ENCODE measurements at places on chromosomes 2 and 18.

DNA sequence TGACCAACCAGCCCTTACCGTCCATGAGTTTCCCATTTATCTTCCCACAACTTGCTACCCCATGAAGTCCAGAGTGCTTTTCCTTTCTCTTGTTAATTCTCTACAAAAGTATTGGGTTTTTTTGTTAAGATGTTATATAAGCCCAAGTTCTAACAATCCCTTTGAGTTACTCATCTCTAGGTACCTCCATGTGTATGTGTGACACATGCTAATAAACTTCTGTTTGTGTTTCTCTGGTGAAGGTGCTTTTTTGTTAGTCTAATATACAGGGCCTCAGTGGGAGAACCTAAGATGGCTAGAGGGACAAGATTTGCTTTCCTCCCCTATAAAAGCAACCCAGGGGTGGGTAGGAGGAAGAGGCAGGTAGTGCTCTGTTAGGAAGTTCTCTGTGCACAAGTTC, 31.8 kb upstream of the RMDN2 start:
- DNase-seq = no peak

GRCh38 chr2:160505256-160505655, 11.6 kb upstream of the RBMS1 start:
- no peak for DNase-seq

GRCh38 chr2:44578471-44579093, 216.8 kb downstream of the CAMKMT start:
- DNase-seq = no peak

DNA sequence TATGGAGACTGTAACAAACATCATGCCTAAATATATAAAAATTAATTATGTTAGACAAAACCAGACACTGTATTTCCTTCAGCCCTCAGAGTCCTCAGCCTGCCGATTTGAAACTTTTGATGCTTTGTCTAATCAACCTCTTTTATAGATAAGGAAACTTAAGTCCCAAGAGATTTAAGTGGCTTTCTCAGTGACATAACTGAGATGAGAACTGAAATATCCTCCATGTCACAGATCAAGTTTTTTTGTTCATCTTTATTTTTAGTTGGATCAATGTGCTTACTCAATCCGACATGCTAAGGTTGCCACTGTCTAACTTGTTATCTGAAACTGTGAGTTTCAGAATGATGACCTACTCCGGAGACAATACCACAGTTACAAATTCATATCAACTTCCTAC, 72.3 kb downstream of the BARD1 start:
- DNase-seq = no peak

GRCh38 chr2:217008794-217009193, 148.9 kb upstream of the TNP1 start:
- no peak for DNase-seq

DNA sequence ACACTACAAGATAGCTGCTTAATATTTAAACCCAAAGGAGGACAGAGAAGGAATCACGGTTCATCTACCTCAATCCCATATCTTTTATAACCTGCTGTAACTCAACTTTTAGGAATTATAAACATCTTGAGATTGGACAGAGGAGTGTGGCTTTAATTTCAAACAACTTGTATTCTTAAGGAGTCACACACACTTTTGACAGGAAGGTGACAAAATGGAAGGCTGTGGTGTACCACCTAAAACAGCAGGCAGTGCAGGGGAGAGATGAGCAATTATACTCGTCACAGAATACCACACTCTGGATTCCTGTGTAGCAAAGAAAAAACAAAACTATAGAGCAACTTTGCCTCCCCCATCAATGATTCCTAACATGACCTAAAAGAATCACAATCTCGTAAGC, 194.8 kb downstream of the ZEB2 start:
- no peak for DNase-seq

- no peak for DNase-seq
Measured at GRCh38 chr2:240449764-240450531, 14.5 kb downstream of the GPC1 start.

- no peak for DNase-seq
Measured at GRCh38 chr2:241965931-241966412, 96.4 kb downstream of the RTP5 start.

GRCh38 chr18:58196881-58197872, 153.2 kb downstream of the NEDD4L start:
- no peak for DNase-seq

DNA sequence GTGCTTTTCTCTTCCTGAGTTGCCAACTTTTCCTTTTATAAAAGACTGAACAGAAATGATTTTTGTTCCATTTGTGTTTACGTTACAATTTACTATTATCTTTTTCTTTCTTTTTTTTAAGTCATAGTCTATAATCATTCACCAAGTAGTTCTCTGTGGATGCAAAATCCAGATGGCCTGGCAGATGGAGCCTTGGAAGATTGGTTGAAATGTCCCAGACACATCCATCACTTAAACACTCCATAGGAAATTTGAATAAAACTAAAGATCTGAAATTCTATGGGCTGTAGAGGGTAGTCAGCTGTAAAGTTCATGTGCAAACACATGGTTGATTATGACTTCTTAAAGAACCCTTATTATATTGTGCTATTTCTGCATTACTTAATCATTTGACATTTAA, 164.8 kb upstream of the DOCK10 start:
- no peak for DNase-seq

- DNase-seq = no peak
Measured at GRCh38 chr2:116747103-116747502, 1067.4 kb upstream of the DDX18 start.

GRCh38 chr18:55983433-55983832, 395.4 kb upstream of the TCF4 start:
- DNase-seq = no peak

DNA sequence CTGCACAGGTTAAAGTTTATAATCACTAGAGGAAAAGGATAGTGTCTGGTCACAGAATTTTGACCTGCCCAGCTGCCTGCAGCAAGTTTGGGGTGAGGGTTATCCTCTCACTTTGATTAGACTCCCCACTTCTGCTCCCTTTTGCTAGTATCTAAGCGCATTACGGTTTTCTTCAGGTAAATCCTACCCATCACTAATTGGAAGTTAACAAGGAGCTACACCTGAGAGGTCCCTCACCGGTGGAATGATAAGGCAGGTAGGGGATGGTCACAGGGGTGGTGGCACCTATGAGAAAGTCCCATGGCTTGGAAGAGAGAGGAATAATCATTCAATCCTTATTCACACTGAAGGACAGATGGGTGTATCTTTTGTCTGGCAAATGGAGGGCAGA, 7.6 kb downstream of the BCL2 start:
- no peak for DNase-seq

GRCh38 chr2:172962824-172963223, 112.8 kb upstream of the MAP3K20 start:
- DNase-seq = no peak

DNA sequence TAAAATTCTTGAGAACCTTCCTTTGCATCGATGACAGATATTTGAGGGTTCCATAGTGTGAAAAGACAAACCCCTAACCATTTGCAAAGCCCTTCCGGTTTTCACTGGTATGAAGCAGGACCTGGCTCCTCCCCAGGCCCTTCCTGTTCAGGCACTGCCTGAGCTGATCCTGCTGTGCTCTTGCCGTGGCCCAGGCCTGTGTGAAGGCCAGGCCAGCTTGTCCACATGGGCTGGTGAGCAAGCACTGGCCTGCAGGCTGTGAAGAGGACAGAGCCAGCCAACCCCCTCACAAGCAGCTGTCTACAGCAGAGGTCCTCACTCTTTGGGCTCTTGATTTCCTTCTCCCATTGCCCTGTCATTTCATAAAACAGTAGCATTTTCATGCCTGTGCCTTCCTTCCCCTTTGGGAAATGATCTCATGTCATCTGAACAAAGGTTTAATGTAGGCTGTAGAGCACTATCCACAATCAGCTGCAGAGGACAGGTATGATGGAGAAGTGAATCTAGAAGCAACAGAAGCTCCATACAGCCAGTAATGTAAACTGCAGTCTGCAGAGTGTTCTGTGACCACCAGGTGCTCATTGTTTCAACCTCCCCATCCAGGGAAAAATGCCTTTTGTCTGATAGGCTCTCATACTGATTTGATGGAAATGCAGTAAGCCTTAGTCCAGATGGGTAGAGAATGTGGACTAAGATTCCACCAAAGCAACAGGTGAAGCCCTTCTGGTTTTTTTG, 19.8 kb downstream of the MPHOSPH10 start:
- DNase-seq = no peak

Measured in coronary artery (tissue), 2 donors.